ENCODE measurements at places on chromosomes 3 and 15.
A peak's percentile ranks its signal among the peaks of the same experiment; 100 is the strongest.

DNA sequence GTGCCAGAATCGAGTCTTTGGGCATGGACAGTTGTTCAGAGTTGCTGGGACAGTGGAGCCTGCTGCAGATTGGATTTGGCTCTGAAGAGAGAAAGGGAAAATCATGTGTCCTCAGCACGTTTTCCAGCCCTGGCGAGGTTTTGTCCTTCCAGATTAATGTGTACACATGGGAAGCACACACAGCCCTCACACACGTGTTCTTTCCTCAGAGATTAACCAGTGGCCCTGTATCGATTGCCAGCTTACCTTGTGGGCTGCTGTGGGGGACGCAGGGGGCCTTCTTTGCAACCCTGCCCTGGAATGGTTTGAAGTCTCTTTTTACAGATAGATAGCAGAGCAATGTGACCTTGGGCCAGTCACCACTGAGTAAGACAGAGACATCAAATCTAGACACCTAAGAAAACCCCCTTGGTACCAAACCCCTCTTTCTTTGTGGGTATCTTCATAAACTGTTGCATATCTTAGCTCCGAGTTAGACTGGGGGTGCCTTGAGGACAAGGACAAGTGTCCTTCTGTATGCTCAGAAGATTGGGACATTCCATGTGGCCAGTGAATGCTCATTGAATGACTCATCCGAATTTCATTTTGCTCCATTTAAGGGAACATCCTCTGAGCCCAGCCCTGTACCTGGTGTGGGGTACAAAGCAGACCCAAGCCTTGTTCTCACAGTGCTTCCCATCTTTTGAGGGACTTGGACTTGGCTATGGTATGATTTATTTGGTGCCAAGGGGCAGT lies 48.0 kb downstream of the SMAD6 start:
- no peak for DNase-seq

- DNase-seq: no peak
Observed at GRCh38 chr3:31946484-31947081, 34.5 kb downstream of the OSBPL10 start.

GRCh38 chr3:172846103-172846561 lies 95.6 kb downstream of the ECT2 start:
- DNase-seq: no peak

GRCh38 chr3:33392703-33393125 lies 47.5 kb downstream of the UBP1 start:
- DNase-seq: no peak

GRCh38 chr3:104273046-104273649 lies 1093.6 kb upstream of the ALCAM start:
- no peak for DNase-seq

- no peak for DNase-seq
Observed at GRCh38 chr3:42667096-42667522, 13.6 kb downstream of the ZBTB47 start.

GRCh38 chr3:73601481-73601880 lies 23.3 kb downstream of the PDZRN3 start:
- no peak for DNase-seq

- DNase-seq: no peak
Observed at GRCh38 chr15:68765602-68766368, 54.9 kb downstream of the ANP32A start.

DNA sequence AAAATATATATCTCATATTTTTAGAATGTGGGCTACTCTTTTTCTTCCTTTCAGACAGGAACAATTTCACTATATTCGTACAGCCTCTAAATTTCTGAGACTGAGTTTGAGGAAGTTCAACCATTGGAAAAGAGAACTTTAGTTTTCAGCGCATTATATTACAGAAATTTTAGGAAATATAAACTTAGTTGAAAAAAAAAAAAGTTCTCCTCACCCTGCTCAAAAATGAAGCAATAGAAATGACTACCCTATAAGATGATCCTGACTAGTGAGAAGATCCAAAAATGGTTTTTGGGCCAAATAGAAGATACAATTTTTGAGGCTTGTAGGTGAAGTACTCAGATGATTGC lies 139.6 kb downstream of the MCTP2 start:
- no peak for DNase-seq

GRCh38 chr3:186705882-186706780 lies 11.0 kb upstream of the KNG1 start:
- peak; percentile 24 for DNase-seq

- DNase-seq: no peak
Observed at GRCh38 chr15:81292523-81293001, 31.4 kb downstream of the STARD5 start.

- DNase-seq: no peak
Observed at GRCh38 chr3:49661281-49661680, 12.9 kb upstream of the APEH start.

DNA sequence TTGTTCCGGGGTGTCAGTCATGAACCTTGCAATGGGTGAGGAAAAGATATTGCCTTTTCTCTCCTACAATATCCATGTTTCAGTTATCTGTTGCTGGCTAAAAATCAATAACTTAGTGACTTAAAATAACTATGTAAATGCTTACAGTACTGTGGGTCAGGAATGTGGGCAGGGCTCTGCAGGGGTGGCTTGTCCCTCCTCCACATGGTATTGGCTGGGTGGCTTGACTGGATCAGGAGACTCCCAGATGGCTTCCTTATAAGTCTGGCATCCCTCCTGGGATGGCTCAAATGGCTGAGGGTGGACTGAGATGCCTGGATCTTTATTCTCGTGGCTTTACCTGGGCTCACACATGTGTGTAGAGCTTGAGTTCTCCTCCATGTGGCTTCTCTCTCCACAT lies 47.5 kb downstream of the GTPBP8 start:
- no peak for DNase-seq

- no peak for DNase-seq
Observed at GRCh38 chr3:58013973-58014649, 5.9 kb downstream of the FLNB start.

DNA sequence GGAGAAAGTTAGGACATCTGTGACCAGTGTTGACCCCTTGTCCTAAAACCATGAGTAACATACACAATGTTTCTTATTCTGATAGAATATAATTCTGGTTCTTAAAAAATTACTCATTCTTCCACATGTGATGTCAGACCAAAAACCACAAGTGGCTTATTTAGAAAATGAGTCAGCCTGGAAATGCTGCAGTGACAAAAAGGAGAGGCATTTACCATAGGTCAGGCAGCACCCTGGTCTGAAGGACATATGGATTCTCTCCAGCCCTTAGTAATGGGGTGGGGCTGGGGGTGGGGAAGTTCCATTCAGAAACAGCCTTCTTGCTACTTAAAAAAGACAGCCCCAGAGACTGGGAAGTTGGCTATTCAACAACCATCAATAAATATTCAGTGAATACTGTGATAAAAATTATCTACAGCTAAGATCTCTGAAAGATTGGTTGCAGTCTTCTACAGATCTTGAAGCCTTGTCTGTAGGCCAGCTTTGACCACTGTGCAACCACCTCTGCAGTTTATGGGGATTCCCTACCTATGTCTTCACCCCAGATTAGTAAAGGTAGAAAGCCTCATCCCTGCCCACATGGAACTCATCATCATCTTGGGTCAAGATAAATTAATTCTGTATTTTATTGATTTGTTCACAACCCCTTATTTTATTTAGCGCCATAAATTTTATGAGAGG lies 34.9 kb upstream of the TIMP4 start:
- DNase-seq: no peak

DNA sequence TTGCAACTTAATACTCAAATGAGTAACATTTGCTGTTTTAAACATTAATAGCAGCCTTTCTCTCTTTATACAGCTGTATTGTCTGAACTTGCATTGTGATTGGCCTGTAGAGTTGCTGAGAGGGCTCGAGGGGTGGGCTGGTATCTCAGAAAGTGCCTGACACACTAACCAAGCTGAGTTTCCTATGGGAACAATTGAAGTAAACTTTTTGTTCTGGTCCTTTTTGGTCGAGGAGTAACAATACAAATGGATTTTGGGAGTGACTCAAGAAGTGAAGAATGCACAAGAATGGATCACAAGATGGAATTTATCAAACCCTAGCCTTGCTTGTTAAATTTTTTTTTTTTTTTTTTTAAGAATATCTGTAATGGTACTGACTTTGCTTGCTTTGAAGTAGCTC lies 40.3 kb downstream of the CTNNB1 start:
- DNase-seq: no peak

DNA sequence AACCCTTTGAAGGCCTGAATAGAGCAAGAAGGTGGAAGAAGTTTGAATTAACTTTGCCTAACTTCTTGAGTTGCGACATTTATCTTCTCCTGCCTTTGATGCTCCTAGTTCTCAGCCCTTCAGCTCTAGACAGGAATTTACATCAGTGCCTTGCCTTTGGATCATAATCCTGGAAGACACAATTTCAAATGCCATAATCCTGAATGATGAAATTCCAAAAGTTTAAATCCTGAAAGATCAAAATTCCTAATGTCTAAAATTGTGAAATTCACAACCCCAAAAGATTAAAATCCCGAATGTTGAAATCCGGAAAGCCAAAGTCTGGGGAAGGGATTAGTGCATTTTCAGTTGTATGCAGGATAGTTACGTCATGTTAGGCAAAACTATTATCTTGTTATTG lies 166.6 kb upstream of the PDZRN3 start:
- no peak for DNase-seq

GRCh38 chr15:89002281-89002761 lies 85.9 kb upstream of the ABHD2 start:
- DNase-seq: no peak

- peak; percentile 66 for DNase-seq
Observed at GRCh38 chr3:69288161-69288895, 97.6 kb downstream of the FRMD4B start.

DNA sequence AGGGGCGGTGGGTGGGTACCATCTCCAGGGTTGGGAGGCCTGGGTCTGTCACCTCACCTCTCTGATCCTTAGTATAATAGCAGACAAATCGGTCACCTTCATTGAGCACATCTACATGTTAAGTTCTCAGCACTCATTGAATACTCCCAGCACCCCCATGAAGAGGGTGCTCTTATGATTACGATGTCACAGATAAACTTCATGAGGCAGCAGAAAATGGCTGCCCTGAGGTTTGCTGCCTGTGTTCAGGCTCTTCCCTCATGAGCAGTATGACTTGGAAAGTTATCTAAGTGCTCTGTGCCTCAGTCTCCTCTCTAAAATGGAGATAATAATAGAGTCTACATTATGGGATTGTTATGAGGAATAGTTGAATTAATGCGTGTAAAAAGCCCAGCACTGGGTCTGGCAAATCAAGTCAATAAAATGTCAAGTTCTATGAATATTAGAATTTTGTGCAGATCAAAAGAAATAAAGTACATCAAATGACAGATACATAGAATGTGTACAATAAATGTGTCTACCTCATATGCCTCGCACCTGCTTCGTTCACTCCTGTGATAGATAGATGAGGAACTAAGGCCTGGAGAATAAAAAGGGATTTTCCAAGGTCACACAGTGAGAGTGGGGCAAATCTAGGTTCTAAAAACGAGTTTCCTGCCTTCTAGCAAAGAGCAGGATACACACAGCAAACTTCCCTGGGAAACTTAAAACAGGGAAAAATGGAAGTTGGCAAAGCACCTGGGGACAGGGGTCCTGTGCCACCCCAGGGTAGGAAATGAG lies 142.2 kb upstream of the MRPS22 start:
- no peak for DNase-seq

GRCh38 chr15:59296181-59296617 lies 76.5 kb downstream of the MYO1E start:
- DNase-seq: no peak

- no peak for DNase-seq
Observed at GRCh38 chr3:114329823-114330222, 36.0 kb downstream of the TIGIT start.

All from stimulated activated CD4-positive, alpha-beta T cell treated with anti-CD3 and anti-CD28 coated beads, Interleukin-2, amount 100 ng/mL, for 24 hours (primary cell).